ENCODE measurements at places on chromosomes 6 and 20.

DNA sequence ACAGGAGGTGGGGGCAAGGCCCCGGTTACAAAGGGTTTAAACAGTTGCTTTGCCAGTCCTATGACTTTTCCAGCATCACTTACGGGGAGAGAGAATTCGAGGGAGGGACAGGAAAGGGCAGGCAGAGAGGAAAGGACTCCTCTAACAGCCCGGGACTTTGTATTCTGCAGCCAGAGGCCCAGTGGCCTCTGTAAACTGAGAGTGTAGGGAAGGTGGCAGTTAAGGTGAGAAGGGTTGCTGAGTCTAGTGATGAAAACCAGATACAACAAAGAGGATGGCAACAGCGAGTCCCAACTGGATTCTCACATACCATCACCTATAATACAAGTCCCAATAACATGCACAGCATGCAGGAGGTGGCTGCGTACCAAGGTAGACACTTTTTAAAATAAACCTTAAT is 13.5 kb downstream of the PLAGL2 start:
- DNase-seq: no peak

GRCh38 chr6:124955108-124955856 is 7.0 kb upstream of the RNF217 start:
- no peak for DNase-seq

DNA sequence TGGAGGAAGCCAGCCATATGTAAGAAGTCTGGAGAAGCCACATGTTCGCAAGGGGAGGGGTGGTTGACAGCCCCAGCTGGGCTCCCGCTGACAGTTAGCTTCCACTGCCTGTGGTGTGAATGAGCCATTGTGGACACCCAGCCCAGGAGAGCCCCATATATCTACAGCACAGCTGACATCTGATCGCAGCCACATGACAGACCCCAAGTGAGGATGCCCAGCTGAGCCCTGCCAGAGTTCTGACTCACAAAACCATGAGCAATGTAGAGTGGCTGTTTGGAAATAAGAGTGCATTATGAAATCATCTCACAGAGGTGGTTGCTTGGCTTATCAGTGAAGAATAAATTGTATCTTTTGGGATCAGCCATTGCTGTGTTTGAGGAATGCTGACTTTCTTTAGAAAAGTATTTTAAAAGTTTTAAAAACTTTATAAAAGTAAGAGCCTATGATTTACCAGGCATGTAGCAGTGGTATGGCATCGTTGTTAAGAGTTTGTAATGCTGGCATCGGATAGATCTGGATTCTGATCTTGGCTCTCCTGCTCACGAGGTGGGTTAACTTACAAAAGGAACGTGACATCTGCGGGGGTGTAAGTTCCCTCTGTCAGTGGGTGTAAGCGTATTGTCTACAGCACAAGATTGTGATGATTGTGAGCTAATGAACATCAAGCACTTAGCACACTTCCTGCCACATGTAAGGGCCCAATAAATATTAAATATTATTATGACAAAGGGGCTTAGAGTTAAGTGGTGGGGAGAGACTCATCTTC is 24.1 kb downstream of the CFAP61 start:
- DNase-seq: peak; percentile 12

DNA sequence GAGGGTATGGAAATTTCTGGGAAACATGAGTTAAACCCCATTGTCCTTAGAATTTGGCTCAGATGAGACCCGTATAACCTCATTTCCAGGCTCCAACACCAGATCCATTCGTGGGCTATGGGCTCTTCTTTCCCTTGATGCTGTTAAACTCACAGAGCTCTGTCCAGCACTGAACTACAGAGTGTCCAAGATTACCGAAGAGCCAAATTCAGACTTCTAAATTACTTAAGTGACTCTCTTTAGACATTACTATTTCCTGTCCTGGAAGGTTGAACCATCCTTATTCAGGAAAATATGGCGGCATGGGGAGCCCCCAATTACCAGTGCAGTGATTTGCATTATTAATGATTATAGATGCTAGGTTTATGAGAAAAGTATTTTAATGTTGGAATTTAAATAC is 124.9 kb upstream of the EDN1 start:
- no peak for DNase-seq

- no peak for DNase-seq
These were observed 32.6 kb downstream of the MRPL14 start for GRCh38 chr6:44094403-44095242.

DNA sequence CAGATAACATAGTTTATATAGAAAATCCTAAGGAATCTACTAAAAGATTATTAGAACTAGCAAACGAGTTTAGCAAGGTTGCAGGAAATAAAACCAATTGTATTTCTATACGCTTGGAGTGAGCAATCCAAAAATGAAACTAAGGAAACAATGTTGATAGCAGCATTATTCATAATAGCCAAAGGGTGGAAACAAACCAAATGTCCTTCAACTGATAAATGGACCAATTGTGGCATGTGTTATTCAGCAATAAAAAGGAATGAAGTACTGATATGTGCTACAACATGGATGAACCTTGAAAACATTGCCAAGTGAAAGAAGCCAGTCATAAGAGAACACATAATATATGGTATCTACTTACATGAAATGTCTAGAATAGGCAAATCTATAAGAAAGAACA is 101.0 kb upstream of the VSTM2L start:
- no peak for DNase-seq

- peak; percentile 78 for DNase-seq
These were observed 24.9 kb downstream of the KIF13A start for GRCh38 chr6:17962436-17963031.

DNA sequence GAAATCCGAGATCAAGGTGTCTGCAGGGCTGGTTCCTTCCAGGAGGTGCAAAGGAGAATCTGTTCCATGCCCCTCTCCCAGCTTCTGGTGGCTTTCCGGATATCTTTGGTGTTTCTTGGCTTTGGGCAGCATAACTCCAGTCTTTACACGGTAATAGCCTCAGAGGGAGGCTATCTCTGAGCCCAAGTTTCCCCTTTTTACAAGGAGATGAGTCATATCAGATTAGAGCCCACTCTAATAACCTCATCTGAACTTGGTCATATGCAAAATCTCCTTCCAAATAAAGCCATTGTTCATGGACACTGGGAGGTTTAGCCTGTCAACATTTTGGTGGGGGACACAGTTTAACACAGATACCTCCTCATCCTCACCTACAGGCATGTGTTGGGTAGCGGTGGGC is 213.7 kb downstream of the ATXN1 start:
- DNase-seq: no peak

DNA sequence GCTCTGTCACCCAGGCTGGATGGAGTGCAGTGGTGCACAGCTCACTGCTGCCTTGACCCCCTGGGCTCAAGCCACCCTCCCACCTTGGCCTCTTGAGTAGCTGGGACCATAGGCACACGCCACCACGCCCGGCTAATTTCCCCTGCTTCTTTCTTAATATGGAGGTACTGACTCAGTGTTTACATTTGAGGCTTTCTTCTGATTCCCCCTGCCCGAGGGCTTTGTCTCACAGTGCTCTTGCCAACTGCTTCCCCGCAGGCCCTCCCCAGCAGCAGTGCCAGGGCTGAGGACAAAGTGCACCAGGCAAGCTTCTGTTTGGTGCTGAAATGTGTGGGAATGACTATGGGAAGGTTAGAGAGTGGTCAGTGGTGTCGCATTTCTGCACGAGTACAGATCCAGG is 34.8 kb downstream of the NR2E1 start:
- no peak for DNase-seq

DNA sequence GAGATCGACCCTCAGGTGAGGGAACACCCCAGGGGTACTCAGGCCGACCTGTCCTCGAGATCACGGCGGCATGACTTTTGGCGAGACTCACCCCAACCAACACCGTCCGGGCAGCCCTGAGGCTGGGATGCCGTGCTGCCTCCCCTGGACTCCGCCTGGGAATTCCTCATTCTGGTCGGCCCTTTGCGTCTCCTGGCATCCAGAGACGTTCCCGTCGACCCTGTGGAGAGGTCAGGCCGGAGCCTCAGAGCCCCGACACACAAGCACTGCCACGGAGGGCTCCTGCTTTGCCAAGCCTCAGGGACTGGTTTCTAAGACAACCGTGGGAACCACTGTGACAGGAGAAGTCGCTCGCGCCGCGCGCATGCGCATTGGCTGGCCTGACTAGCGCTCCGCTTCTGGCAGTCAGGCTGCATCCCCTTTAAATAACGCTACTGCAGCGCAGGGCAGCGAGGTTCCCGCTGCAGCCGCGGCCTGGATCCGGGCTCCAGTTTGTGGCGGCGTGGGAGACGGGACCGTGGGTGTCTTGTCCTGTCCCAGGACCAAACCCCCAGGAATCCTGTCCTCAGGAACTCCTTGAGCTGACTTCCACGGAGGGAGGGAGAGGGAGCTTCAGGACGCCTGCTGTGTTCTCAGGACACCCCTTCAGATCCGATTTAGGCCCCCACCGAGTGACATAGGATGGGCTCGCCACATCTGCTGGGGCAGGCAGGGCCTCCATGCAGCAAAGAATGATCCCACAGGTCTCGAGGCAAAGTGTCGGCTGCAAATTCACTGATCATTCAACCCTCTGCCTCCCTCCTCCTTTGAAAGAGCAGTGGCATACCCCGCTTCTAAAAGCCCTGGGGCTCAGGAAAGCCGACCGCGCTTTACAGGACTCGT is 163.2 kb upstream of the ZNF337 start:
- DNase-seq: no peak

DNA sequence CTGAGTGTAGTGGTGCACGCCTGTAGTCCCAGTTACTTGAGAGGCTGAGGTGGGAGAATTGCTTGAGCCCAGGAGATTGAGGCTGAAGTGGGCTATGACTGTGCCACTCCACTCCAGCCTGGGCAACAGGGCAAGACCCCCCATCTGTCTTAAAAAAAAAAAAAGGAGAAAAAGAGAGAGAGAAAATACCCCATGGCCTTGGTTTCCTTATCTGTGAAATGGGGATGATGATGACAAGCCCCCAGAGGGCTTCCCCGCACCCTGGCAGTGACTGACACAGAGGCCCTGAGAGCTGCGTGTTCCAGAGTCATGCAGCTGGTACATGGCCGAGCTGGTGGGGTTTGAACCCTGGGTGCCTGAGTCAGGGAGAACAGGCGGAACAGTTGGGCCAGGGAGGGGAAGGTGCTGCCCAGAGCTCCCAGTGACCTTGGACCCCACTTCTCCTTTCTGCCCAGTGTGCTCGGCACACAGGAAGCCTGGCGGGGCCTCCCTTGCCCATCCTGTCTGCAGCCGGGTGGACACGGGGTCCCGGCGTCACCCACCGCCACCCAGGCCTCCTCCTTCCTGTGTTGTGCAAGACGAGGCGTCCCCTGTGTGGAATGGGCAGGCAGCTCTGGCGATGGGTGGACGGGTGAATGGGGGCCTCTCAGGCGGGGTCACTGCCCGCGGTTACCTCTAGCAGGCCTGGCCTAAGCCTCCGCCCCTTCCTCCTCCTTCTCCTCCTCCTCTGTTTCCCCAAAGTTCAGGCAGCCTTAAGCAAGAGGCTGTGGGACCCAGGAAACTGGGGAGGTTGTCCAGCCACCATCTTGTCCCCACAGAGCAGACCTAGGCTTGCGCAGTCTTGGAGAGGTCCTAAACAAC is 84.2 kb downstream of the CEBPB start:
- no peak for DNase-seq

- DNase-seq: no peak
These were observed 1.7 kb downstream of the ASXL1 start for GRCh38 chr20:32359633-32360332.

DNA sequence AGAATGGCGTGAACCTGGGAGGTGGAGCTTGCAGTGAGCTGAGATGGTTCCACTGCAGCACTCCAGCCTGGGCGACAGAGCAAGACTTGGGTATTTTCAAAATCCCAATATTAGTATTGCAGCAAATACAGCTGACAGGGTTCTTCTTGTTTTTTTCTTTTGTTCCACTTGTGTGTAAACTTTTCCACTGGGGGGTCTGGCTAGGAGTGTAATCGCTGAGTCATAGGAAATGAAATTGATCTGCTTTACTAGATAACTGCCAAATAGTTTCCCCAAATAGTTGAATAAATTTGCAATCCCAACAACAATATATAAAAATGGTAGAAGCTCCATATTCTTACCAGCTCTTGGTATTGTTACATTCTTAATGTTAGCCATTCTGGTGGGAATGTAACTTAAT is 526.0 kb upstream of the SOX4 start:
- no peak for DNase-seq

GRCh38 chr20:43508604-43509040 is 1.1 kb downstream of the L3MBTL1 start:
- no peak for DNase-seq

DNA sequence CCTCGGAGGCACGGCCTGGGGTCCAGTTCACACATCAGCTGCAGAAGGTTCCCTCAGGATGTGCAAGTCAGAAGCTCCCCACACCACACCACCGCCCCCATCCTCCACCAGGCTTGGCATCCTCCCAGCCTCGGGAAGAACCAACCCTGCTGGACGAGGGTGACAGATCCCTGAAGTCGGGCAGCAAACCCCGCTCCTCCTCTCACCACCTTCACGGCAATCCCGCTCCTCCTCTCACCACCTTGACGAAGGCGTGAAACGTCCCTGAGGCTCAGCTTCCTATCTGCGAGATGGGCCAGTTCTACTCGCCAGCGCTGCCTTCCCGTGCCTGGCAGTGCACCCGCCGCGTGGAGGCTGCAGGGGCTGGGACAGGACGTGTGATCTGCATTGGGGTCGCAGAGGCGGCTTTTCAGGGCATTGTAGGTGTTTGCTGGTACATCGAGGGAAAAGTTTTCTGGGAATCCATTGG is 327.0 kb downstream of the TAF4 start:
- DNase-seq: no peak

DNA sequence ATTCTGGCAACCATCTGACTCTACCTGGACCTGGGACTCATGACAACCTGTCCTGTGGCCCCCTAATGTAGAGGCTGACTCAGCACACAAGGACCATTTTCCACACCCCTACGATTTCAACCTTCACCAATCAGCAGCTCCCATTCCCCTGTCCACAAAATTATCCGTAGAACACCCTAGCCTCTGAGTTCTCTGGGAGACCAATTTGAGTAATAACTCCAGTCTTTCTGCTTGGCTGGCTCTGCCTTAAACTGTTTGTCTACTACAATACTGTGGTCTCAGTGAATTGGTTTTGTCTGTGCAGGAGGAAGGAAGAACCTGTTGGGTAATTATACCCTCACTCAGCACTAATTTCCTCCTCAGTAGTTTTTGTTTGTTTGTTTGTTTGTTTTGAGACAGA is 99.3 kb upstream of the MRPS10 start:
- peak; percentile 16 for DNase-seq

- no peak for DNase-seq
These were observed 37.0 kb downstream of the MDFI start for GRCh38 chr6:41675176-41675775.

DNA sequence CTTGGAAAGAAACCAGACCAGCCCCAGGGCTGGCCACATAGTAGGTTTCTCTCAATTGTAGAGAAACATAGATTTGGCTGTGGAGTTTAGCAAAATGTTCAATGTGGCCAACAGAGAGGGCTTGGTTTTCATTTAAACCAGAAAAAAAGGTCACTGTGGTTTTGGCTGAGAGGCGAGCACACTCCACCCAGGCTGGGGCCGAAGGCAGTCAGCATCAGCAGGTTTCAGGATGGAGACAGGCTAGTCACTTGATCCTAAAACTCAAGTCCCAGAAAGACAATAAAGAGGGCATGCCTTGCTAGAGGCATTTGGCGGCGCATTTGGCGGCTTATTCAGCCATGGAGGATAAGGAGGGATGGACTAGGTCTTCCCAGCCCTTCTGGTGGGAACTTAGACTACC is 73.1 kb downstream of the PRND start:
- DNase-seq: no peak
